ENCODE measurements at places on chromosomes 12 and 14.

DNA sequence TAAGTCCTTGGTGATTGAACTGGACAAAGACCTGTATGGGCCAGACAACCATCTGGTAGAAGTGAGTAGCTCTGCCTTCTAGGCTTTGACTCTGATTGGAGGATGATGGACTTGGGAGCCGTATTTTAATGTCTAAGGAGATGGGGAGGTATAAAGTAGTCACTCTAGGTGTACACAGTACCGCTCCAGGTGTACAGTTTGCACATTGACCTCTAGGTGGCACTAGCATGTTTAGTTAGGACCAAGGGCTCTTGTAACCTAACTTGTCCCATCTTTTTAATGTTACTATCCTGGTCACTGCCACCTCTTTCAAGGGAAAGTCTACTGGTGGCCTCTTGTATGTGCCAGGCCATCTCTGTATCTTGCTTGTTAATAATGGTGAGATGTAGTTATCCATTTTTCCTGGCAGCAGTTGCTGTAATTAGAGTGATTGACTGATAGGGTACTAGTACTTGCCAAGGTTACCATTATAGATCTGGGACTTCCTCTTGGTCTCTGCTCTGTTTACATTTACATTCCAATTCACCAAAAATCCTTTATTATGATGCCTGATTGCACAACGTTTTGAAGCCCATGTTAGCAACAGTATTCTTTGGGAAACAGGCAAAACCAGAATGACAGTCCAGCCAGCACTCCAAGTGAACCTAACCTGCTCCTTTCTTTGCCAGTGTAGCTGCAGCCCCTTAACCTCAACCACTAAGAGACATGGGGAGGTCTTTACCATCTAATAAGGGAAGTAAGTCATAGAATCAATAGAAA, 3.6 kb downstream of the SMARCD1 start:
- DNase-seq = peak; percentile 52

DNA sequence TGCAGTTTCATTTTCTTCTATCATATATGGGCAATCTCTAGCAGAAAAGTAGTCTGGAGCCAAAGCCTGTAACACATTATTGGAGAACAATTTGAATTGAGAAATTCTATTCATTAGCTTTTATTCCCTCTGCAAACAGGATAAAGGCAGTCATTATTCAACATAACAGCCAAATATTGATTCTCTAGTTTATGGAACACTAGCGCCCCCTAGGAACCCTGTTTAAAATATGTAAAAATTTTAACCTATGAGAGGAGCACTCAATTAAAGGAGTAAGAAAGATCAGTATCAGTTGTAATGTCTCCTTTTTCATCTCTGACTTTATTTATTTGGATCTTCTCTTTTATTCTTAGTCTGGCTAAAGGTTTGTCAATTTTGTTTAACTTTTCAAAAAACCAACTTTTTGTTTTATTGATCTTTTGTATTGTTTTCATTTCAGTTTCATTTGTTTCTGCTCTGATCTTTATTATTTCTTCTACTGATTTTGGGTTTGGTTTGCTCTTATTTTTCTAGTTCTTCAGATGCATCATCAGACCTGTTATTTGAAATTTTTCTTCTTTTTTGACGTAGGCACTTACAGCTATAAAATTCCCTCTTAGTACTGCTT, 4.8 kb upstream of the LMNTD1 start:
- no peak for DNase-seq

GRCh38 chr14:78713716-78714115, 543.5 kb downstream of the NRXN3 start:
- no peak for DNase-seq

- DNase-seq = no peak
These were observed 66.3 kb upstream of the CEP83 start for GRCh38 chr12:94525951-94526350.

DNA sequence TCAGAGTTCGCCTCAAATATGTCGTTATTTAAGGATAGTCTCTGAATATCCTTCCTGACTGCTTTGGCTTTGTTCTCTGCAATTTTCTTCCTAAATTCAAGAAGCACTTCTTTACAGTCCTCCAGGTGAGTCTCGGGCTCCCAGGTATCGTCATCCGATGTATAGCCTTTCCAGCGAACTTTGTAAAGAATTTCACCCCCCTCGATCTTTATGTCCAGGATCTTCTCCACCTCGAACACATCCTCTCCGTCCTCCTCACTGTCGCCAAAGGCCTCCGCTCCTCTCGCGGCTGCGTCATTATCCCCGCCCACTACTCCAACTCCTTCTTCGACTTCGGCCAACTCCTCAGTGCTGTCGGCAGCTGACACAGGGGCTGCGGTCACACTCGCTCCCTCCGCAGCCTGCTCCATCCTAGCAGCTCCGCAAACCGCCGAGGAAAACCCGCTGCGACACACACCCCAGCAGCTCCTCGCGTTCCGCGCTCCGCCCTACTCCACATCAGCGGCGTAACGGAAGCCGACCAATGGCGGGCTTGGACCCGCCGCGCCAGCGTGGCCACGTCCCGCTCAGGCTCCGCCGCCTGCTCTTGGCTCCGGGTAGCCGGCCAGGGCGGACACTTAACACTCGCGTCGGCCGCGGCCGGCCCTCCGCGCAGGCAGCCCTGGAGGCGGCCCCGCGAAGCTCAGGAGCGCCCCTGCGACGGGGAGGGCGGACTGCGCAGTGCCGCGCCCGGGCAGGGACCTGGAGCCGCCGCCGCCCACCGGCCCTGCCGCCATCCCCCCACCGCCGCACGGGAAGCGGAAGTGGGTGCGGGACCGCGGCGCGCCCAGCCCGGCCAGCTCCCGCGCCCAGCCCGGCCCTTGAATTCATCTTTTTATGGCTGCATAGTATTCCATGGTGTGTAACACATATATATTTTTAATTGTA, 4.1 kb downstream of the CD163L1 start:
- no peak for DNase-seq

GRCh38 chr14:61498303-61498702, 176.9 kb downstream of the PRKCH start:
- no peak for DNase-seq

DNA sequence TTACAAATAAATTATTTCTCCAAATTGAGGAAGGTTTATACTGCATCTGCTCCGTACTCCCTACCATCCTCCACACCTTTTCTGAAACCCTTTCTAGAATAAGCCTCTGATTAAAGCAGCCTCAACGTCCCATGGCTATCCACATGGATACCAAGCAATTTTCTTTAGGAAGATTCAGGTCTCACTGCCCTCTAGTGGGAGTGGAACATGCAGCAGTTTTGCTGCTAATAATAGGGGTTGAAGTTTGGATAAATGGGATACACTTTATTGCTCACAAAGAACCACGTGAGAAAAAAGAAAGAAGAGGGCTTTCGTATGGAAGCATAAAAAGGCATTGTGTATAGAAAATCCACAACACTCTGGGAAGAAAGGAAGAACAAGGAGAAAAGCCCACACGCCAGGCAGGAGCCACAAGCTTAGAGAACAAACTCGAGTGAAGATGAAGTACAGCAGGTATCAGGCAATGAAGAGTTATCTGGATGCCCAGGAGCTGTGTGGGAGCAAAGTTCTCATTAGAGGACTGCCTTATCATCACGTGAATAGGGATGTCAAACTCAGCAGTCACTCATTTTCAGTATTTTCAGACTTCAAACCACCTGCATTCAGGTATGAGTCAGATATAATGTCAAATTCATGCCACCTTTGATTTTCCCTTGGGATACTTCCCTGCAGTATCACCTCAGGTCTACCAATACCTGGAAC, 45.8 kb downstream of the CCER1 start:
- no peak for DNase-seq

DNA sequence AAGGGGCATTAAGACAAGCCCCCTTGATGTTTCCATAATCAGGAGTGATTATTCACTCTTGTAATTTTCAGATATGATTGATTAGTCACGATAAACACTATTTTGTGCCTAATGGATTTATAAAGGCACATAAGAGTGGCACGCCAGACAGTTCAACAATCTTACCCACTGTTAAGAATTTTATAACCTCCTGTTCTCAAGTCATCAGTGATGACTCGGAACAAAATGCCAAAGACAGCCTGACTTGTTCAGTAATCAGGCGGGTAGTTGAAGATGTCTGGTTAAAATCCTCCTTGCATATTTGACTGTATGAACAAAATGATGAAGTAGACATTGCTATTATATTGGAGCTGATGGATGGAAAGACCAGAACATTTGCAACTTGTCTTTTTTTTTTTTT, 212.1 kb upstream of the RMST start:
- no peak for DNase-seq

GRCh38 chr14:82537831-82538230, 1004.2 kb upstream of the SEL1L start:
- DNase-seq = no peak

DNA sequence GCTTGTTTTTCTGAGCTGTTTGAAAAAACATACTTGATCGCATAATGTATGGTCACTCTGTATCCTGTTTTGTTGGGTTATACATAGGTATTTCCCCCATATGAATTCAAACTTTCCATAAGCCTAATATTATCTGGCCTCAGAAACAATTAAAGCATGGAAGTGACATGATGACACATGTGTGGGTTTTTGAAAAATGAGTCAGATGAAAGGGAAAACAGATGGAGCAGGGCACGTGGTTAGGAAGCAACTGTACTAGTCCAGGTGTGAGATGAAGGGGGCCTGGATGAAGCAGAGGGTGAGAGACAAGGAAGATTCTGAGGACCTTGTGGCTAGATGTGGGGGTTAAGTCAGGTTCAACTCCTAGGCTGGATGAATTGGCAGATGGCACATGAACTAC, 92.7 kb upstream of the DNM1L start:
- no peak for DNase-seq

- no peak for DNase-seq
These were observed at the start of gene CACNA1C for GRCh38 chr12:2052826-2053678. TSS of gene CACNA1C (plus strand) at chr12:2052987. CDS start at chr12:2053563, 576 bp downstream.

GRCh38 chr12:68699486-68699885, 12.7 kb downstream of the NUP107 start:
- no peak for DNase-seq

GRCh38 chr14:99522457-99522891, 41.3 kb downstream of the CCNK start:
- DNase-seq = no peak

DNA sequence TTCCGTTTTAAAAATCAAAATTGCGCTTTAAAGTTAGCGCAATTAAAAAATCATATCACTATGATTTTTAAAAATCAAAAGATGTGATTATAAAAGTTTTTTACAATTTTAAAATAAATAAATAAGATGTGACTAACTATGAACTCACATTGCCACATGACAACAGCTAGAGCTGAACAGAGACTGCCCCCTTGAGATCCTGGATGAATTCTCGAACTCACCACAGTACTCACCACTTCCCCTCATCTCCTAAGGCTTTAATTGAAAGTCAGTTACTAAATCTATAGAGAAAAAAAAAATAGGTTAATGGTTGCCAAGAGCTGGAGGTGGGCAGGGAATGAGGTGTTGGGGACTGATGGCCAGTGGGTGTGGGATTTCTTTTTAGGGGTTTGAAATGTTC, 384.2 kb downstream of the ZFP36L1 start:
- DNase-seq = no peak

DNA sequence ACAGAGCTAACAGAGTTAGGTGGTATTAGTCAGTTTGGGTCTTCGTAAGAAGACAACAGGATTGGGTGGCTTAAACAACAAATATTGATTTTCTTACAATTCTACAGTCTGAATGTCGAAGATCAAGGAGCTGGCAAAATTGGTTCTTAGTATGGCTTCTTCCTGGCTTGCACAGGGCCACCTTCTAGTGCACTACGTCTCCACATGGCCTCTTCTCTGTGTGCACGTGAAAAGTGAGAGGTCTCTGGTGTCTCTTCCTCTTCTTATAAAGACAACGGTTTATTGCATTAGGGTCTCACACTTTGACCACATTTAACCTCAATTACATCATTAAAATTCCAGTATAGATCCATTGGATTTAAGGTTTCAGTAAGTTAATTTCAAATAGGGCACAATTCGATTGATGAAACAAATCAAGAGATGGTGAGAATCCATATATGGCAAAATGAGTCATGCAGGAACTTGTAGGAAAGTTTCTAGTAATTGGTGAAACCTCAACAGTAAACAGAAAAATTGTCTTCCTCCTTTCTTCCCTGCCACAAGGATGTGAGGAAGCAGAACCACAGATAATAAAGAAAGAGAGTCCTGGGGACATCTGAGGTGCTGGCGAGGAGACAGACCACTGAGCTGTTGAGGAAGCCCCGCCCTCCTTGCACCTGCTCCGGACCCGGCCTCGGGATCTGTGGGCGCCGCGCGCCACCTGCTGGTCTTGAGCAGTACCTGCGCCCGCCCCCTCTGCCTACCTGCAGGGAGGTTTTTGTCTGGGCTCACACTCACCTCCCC, 846.7 kb downstream of the TMEM121 start:
- peak; percentile 8 for DNase-seq

- no peak for DNase-seq
These were observed 319.9 kb downstream of the KCNC2 start for GRCh38 chr12:74889563-74890236.

GRCh38 chr14:55332654-55333570, 61.7 kb downstream of the FBXO34 start:
- no peak for DNase-seq

DNA sequence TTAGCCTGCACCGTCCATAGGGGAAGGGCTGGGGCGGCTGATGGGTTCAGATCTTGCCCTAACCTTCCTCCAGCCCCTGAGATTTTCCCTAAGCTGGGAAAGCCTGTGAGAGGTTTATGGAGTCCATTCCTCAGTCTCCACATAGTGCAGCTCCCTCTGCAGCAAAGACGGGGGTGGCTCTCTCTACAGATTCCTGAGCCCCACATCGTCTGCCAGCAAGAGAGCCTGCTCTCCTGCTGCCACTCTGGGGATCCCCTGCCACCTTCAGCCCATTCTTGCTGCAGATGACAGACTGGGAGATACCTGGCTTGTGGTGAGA, 3.1 kb downstream of the SMIM41 start:
- DNase-seq = no peak

DNA sequence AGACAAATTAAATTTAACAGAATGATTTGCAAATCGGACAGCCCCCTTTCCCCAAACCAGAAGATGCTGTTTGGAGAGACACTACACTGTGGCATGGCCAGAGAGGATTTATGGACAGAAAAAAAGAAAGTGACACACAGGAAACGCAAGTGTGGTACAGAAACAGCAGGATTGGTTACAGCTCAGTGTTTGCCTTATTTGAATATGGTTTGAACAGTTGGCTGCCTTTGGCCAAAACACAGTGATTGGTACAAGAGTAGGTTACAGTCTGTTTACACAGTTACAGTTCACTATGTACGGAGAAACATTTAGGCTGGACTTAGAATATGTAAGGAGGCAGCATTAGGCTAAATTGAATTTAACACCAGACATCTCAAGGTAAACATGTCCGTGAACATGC, 335.3 kb downstream of the NPAS3 start:
- DNase-seq = no peak

GRCh38 chr14:57870686-57871457, 5.0 kb upstream of the SLC35F4 start:
- DNase-seq = no peak
